RCC 7860 (cell line): ENCODE measurements at places on chromosomes 16 and 17.

GRCh38 chr16:14263769-14264168 is 192.7 kb downstream of the MRTFB start:
- no peak for DNase-seq

GRCh38 chr16:49696414-49697101 is 159.4 kb downstream of the ZNF423 start:
- DNase-seq = no peak

GRCh38 chr17:34582901-34583245 is 3.5 kb downstream of the TMEM132E start:
- DNase-seq = no peak

DNA sequence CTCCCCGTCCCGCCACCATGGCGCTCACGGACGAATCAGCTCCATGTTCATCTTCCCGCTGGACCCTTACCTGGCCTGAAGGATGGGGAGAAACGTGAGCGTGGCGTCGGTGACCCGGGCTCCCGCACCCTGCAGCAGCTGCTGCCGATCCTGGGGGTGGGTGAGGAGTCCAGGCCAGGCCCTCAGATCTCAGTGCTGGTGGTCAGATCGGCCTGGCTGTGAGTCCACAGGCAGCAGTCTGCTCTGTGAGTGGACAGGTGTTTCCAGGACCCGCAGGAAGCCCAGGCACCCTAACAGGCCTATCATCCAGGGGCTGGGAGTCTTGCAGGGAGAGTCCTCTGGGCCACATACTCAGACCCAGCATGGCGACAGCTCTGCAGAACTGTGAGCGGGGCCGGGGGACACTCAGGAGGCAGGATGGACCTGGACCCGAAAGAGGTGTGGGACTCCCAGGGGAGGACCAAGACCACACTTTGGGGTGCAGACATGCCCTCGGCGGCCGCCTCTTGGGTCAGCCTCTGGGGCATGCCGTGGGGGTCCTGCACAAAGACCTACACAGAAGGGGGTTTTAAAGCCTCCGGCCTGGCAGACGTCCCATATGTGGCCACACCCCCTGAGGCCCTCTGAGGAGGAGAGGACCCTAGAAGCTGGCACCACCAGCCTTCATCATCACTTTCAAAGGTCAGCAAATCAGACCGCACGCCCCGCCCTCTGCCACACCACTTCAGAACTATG is 27.2 kb upstream of the ZNF469 start:
- no peak for DNase-seq

DNA sequence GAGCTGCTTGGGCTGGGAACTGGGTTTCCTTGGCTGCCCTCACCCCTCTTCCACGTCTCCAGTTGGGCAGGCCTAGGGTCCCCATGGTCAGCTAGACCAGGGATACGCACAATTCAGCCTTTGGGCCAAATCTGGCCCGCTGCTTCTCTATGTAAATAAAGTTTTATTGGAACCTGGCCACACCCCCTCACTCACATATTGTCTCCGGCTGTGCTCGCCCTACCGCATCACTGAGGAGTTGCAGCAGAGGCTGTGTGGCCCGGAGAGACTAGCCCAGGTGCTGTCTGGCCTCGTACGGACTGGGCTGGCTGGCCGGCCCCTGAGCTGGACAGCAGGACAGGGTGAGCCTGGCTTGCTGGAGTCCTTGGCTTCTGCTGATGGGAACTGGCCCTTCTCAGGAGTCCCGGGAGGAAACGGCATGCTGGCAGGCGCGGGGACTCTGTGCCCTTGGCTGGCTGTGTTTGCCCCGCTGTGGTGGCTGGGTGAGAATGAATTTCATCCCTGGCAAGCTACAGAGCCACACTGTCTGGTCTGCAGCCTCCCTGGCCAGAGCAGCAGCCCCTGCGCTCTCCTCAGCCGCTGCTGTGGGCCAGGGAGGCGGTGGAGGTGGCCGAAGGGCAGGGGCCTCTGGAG is 82.0 kb downstream of the ENGASE start:
- DNase-seq = no peak

- DNase-seq = no peak
Measured at GRCh38 chr17:69669441-69670178, 255.1 kb downstream of the MAP2K6 start.

DNA sequence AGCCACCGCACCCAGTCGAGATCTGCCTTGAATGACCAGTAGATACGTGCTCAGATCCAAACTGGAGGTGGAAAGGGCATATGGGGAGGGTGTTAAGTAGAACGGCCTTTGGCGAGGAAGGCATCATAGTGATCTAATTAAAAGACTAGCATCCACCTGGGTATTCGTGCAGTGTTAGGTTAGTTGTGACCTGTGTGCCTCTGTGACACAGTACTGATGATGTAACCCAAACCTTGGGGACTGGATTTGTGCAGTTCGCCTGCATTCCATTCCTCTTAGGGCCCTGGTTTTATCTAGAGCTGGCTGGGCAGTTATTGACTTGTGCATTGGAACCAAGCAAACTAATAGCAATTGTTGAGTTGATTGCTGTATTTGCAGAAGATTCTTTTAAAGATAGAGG is 47.9 kb downstream of the SNX29 start:
- no peak for DNase-seq
